ELR (cell line): ENCODE measurements at places on chromosomes 1 and 21.

DNA sequence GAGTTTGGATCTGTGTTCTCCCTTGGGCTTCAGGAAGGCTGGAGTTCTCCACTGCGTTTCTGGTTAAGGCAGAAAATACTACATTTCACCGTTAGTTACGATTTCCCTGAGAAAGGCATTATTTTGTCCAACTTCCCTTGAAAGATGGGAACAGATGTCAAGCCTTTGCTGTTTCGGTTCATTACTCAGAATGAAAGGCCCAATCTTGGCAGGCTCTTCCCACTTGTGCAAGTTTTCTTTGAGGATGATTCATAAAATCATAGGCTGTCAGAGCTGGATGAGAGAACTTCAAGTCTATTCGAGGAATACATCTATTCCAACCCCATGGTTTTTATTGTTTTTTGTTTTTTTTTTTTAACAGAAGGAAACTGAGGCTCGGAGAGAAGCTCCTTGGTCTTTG, 205.2 kb downstream of the GRIK3 start:
- no peak for DNase-seq

DNA sequence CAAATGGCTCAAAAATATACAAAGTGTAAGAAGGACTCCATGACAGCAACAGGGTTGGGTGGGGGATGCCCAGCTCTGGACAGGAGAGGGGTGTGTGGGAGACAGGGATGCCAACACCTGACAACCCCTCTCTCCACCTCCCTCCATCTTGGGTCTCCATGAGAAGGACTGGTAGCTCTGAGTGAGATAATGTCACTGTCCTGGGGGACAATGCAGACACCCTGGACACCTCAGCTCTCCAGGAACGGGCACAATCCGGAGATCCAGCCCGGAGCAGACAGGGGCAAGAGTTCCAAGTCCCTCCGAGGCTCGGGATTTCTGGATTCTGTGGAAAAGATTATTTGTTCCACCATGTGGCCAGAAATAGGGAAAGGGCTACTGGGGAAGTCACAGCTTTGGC, 122.5 kb downstream of the GLIS1 start:
- DNase-seq, result no peak

- DNase-seq, result no peak
Observed at GRCh38 chr1:69246710-69247109, 321.0 kb upstream of the LRRC7 start.

- peak; percentile 82 for DNase-seq
Observed at GRCh38 chr1:9689011-9689706, 37.6 kb downstream of the PIK3CD start.

DNA sequence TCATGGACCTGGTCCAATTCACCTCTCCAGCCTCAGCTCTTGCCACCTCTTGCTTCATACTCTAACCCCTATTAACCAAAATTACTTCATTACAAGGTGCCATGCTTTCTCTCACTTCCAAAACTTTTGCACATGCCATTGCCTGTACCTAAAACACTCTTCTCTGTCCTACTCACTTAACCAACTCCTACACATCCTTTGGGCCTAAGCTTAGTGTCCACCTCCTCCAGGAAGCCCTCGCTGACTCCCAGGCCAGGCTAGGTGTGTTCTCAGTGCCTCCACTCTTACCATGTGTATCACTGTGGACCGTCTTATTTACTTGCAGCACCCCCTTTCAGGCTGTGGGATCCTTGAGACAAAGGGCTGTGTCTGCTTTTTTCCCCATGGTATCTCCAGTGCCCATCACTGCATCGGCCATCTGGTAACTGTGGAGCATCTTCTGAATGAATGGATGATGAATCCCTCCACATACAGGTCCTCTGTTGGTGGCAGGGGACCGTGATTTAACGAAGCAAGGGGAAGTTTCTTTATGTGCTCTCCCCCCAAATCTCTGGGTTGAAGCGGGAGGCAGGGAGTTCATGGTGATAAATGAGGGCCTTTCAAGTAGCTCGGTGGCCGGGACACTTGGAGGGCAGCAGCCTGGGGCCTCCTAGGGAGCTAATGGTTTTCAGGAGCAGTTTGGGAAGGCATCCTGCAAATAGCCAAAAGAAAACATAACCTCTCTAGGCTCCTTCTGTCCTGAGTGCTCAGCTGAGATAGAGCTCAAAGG, 111.9 kb downstream of the TRABD2B start:
- DNase-seq, result no peak
